ENCODE measurements at places on chromosomes 2 and 18.

DNA sequence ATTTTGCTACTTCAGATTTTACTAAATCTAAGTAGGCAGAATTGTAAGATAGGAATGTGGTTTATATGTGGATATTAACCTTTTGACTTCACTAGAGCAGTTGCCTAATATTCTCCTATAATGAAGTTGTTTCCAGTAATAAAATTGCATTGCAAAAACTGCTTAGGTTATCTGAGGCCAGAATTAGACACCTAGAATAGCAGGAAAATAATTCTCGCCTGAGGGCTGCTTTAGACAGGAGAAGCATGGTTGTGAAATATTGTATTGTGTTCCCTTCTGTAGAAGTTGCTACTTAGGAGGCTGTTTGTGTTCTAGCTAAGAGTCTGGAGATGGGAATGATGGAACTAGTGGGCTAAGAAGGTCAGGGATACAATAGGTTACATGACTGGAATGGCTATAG is 146.3 kb downstream of the PLCL1 start:
- no peak for DNase-seq

DNA sequence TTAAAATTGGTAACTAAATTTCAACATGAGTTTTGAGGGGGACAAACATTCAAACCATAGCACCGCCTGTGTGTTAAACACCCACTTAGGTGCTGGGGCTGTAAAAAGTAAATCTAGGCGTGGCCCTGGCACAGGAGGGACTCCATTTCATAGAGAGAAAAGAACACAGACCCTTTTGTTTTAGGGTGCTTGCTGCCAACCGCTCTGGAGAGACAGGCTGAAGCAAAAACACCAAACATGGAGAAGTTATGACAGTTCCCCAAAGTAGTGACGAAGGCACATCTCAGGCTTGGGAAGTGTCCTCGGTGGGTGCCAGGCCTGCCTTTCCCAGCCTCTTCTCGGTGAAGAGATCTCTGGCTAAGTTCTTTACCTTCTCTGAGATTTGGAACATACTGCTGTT is 5.1 kb downstream of the ACTG2 start:
- no peak for DNase-seq

- DNase-seq: no peak
Observed at GRCh38 chr2:37361216-37361815, 16.9 kb downstream of the QPCT start.

- no peak for DNase-seq
Observed at GRCh38 chr2:144466637-144467036, 53.3 kb downstream of the ZEB2 start.

- DNase-seq: no peak
Observed at GRCh38 chr2:223416815-223417610, 185.1 kb downstream of the SCG2 start.

GRCh38 chr2:120863146-120863545 is 127.5 kb downstream of the GLI2 start:
- no peak for DNase-seq

DNA sequence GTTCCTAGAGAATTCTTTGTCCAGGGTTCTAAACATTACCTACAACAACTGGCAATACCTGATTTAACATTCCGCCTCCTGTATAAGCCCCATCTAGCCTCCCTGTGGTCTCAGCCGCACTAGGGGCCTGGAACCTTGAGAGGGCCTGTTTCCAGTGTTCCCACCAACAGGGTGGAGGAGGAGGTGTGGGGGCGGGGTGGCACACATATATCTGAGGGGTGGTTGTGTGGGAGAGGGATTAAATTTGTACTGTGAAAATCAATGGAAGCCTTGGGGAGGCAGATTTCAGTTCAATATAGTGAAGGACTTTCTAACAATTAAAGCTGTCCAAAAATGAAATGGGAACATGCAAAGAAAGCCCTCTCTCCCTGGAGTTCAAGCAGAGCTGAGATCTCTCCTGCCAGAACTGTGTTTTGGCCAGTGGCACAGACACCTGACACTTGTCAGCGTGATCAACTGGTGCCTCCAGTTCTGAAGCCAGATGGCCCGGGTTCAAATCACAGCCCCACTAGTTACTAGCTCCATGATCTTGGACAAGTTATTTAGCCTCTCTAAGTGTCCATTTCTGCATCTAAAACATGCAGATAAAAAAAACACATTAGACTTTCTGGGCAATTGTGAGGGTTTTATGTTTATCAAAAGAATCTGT is 17.0 kb upstream of the FZD7 start:
- no peak for DNase-seq

GRCh38 chr2:108297436-108298141 is 8.9 kb downstream of the SULT1C2 start:
- peak; percentile 71 for DNase-seq

- DNase-seq: no peak
Observed at GRCh38 chr2:219648176-219648575, 20.7 kb downstream of the SLC4A3 start.

GRCh38 chr2:203705178-203705577 is 1.3 kb upstream of the CD28 start:
- DNase-seq: no peak

DNA sequence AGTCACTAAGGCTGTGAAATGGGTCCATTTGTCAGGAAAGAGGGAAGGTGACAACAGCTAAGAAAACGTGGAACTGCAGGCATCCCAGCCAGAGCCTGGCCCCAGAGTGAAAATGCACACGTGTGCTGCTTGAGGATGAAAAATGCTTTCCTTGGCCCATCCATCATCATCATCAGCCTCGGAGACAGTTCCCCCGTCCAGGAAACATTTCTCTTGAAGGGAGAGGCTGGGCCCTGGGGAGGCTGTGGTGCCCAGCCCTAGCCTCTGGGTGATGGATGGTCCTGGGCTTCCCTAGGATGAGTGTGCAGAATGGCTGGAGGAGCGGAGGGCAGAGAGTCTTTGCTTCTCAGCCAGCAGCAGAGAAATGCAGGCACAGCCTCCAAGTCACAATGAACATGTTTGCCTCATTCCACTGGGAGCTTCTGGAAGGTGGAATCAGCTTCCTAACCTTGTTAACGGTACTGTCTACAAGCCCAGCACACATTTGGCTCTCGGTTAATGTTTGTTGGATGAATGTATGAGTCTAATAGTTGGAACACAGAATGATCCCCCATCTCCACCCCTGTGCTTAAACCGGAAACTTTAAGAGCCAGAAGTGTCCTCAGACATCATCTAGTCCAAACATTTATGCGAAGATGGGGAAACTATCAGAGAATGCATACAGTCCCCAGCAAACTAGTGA is 164.0 kb downstream of the RDH14 start:
- no peak for DNase-seq

- DNase-seq: no peak
Observed at GRCh38 chr2:141906678-141907077, 224.1 kb downstream of the LRP1B start.

DNA sequence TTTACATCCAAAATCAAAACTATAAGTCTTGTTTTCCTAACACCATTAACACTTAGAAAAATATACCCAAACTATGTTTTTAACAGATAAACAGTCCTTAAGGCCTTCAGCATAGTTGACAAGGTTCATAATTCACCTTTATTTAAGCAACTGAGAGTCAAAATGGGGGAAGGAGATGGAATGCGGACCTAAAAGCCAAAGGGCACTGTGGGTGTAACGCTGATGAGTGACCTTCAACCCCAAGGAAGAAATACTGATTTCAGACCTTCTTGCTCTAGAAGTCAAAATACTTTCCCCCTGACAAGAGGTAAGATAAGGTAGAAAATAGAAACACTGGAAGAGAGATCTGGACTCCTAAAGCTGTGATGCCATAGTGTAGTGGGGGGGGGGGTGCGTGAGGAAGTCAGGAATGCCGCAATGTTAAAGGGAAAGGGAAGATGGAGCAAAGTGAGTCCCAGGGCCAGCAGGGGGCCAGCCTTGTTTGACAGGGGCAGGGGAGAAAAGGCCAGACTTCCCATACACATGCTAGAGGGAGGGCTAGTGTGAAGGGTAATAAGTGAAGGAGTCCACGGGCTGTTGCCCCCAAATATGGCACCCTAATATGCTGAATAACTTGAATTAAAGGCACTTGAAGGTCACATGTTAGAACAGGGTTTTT is 31.4 kb downstream of the CCDC93 start:
- no peak for DNase-seq

DNA sequence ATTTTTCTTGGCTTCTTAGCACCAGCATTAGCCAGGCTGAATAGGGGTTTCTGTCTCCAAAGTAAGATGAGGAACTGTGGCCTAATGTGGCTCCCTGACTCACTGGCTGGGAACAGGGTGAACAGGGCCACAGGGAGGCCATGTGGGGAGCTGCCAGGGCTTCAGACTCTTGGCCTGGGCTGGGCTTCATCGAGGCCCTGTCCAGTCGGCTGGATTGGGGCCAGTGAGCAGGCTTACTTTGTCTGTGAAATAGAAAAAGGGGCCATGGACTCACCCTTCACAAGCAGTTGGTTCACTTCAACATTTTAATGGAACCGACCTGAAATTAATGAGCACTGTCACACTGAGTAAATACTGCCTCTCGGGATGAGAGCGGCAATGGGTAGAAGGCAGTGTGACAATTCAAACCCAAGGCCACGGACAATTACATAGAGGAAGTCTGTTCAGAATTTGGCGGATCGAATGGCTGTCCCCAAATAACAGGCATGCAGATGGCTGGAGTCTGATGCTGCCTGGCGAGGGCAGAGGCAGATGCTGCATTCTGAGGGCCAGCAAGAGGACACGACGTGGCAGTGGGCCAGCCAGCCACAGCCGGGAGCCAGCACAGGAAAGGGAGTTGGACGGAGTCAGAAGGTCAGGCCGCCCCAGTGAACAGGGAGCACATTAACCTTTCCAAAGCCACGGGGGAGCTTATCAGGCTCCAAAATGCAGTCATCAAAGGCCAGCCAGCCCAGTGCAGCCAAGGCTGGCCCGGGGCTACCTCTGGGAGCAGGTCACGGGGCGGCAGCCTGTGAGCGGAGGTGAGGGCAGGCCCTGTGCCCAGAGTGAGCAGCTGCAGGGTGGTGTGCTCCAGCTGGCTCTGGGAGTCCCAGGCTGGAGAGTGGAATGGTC is 146.6 kb upstream of the REV1 start:
- DNase-seq: no peak

DNA sequence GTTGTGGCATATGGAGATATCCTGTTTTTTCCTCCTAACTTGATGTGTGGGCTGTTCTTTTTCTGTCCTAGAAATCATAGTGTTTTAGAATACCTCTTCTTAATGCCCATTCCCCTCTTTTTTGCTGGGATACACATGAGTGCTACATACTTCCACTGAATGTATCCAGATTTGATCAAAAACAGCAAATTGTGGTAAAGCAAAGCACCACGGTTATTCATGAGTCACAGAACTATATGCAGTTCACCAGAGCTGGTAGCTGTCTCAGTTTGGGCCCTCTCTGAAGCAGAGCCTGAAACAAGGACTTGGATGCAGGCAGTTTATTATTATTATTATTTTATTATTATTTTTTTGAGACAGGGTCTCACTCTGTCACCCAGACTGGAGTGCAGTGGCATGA is 69.9 kb upstream of the CTLA4 start:
- no peak for DNase-seq

- no peak for DNase-seq
Observed at GRCh38 chr2:126672980-126673605, 17.1 kb downstream of the GYPC start.

DNA sequence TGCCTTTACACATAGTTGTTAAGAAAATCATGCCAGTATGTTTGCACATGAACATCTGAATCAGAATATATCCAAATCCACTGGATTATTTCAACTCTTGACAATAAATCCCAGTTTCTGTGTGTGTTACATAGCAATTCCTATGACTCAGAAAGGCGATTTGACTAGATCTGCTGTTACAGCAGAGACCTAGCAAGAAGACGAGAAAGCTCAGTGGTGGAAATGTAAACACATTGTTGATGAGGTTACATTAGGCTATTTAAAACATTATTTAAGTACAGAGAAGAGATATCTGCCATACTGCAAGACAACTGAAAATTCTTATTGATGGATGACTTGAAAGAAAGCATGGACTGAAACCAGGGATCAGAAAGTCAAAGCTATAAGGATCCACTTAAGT is 73.0 kb upstream of the SMIM21 start:
- DNase-seq: no peak

GRCh38 chr2:172775319-172775718 is 39.7 kb downstream of the RAPGEF4 start:
- DNase-seq: no peak
